ENCODE measurements at places on chromosomes 16 and 17.
A peak's percentile ranks its signal among the peaks of the same experiment; 100 is the strongest.

DNA sequence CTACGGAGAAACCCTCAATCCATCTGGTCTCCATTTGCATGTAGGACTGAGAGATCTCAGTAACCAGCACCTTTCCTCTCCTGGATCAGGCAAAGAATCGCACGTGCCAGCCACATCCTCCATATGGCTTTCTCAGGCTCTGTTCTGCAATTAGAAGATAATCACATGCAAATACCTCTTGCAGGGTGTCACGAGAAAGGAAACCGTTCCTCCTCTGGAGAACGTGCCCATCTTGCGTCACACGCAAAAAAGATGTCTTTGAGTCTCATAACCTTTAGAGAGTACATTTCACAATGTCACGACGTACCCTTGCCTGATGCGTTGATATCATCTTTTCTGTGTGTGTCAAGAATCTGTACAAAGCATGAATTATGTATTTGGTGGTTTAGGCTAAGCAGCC lies 36.2 kb upstream of the DNAH17 start:
- DNase-seq, result no peak

GRCh38 chr17:57338257-57338914 lies 82.1 kb downstream of the MSI2 start:
- no peak for DNase-seq

- no peak for DNase-seq
Observed at GRCh38 chr16:81832801-81833547, 53.9 kb downstream of the PLCG2 start.

DNA sequence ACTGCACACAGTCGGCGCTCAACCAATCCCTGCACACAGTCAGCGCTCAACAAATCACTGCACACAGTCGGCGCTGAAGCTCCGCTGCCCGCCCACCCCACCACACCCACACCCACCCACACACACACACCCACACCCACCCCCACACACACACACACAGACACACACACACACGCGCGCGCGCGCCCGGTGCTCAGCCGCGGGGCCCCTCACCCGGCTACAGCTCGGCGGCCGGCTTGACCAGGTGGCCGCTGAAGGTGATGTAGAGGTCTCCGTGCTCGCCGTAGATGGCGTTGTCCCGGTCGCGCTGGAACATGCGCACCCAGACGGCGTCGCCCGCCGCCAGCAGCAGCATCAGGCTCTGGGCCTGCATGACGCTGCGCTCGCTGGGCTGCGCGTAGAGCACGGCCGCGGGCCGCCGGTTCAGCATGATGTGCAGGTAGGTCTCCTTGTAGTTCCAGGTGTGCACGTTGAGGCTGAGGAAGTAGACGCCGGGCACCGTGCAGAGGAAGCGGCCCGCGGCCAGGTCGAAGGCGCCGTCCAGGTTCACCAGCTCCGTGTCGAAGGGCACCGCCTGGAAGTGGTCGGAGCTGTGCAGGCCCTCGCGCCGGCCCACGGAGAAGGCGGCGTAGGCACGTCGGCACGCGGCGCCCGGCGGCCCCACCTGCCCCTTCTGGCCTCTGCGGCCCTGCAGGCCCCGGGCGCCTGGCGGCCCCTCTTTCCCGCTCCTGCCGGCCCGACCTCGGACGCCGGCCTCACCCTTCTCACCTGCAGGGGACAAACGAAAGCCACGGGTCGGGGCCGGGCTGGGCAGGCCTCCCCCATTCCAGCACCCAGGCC lies 2.5 kb downstream of the C1QTNF8 start:
- DNase-seq, result no peak

GRCh38 chr16:26550111-26550610 lies 516.6 kb upstream of the C16orf82 start:
- DNase-seq, result no peak

GRCh38 chr17:49779739-49780231 lies 8.7 kb upstream of the KAT7 start:
- peak; percentile 34 for DNase-seq

- DNase-seq, result no peak
Observed at GRCh38 chr17:4913994-4914393, 11.1 kb upstream of the CHRNE start.

- no peak for DNase-seq
Observed at GRCh38 chr16:12468552-12468951, 335.1 kb downstream of the CPPED1 start.

- no peak for DNase-seq
Observed at GRCh38 chr17:8004899-8005298, 2.5 kb downstream of the GUCY2D start.

- no peak for DNase-seq
Observed at GRCh38 chr17:81402530-81402941, 7.3 kb downstream of the BAHCC1 start.

GRCh38 chr16:84193480-84193879 lies 2.5 kb downstream of the ADAD2 start:
- DNase-seq, result no peak

GRCh38 chr17:28008513-28008912 lies 34.0 kb upstream of the NLK start:
- no peak for DNase-seq

DNA sequence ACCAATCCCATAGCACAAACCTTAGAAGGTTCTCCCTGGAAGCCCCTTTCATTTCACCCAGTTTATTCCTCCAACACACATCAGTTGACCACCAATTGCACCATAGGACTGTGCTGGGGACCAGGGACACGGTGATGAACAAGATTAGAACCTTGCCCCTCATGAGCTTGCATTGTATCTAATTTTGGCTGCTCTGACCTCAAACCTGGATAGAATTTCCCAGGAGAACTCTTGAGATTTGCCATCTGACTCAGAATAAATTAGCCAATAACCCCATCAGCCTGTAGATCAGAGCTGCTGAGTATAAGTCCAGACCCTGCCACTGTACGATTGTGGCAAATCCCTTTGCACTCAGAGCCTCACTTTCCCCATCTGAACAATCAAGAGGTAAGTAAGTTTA lies 52.1 kb downstream of the CDH11 start:
- DNase-seq, result no peak

DNA sequence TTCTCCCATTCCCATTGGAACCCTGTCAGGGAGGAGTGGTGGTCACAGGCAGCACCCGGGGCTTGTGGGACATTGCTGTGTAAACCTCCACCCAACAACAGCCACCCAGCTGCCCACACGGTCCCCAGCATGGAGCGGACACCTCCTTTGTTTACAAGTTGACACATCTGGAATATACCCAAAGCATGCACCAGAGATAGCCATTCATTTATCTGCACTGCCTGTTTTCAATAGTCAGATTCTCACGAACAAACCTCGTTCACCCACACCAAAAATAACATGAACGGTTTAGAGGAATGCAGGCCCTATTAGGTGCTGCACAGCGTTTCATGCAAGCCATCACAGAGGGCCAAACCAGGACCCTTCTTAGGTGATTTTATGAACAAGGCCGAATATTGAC lies 244.8 kb downstream of the FOXL1 start:
- DNase-seq, result no peak

DNA sequence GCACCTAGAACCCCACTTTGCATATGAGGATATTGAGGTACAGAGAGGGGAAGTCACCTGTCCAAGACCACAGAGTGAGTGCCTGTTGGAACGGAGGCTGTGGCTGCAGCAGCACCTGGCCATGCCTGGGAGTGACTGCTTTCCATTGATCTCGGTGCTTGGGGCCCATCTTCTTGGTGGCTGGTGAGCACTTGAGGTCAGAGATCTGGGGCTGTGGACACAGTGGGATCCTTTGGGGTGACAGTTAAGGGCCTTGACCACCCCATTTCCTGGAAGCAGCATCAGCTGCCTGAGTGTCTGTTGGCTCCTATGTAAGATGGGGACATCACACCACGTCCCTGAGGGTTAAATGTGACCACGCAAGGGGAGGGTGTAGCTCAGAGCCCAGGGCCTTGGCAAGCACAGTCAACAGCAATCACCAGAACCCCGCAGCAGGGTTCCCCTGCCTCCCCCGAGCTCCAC lies 111.7 kb downstream of the IRF8 start:
- DNase-seq, result no peak

DNA sequence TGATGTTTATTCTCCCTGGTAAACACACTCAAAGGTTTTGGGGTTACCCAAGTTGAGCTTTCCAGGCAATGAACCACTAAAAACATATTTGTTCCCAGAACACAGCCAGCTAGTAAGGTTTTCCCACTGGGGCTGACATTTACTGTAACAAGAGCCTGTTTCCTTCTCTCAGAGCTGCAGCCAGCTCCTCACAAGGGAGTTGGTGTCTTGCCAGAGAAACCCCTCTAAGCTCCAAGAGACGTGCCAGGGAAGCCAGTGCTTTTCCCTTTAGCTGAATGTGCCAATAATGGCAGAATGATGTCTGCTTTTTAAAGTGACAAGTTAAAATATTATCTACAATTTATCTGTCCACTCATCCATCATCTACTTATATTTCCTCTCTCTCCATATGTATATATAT lies 170.8 kb upstream of the RBFOX1 start:
- no peak for DNase-seq

- DNase-seq, result no peak
Observed at GRCh38 chr17:60602871-60603270, 2.9 kb downstream of the PPM1D start.

- DNase-seq, result no peak
Observed at GRCh38 chr17:17455173-17455572, 21.6 kb upstream of the MED9 start.

GRCh38 chr16:8048433-8048832 lies 541.9 kb downstream of the TMEM114 start:
- no peak for DNase-seq

DNA sequence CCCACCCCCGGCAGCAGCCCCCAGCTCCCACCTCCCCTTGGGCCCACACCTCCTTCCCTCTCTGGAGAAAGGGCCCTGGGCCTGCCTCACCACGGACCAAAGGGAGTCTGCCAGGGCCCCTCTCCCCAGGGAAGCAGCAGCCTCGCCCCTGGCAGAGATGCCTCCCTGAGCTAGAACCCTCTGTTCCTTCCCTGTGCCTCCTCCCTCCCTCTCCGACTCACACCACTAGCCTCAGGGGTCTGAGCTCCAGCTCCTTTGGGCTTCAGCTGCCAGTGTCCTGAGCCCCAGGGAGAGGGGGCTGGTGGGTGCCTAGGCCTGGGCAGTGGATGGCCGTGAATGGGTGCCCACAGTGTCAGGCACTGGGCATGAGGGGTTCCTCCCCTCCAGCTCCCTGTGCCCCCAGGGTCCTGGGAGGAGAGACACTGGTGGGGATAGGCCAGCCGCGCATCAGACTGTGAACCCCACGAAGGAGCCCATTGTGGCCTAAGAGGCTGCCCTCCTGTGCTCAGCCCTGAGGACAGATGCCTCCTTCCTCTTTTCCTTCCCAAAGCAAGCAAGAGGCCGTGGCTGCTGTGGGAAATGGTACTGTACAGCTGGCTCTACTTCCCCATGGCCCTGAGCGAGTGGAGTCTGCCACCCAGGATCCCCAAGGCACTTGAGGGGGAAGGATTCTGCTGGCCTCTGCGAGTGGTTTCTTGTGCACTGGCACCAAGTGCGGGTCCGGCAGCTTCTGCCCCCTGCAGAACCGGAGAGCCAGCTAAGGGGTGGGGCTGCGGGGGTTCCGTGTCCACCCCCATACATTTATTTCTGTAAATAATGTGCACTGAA lies 20.7 kb downstream of the MMP15 start:
- no peak for DNase-seq

- no peak for DNase-seq
Observed at GRCh38 chr16:3009568-3010390, 2.9 kb upstream of the CLDN9 start.

- DNase-seq, result peak; percentile 19
Observed at GRCh38 chr17:30290696-30291542, 825 bp downstream of the BLMH start.

GRCh38 chr17:17922070-17922614 lies 50.1 kb downstream of the TOM1L2 start:
- DNase-seq, result no peak

GRCh38 chr16:48101069-48101674 lies 54.6 kb downstream of the ABCC12 start:
- DNase-seq, result peak; percentile 59

GRCh38 chr17:82835766-82836512 lies 3.9 kb downstream of the ZNF750 start:
- no peak for DNase-seq

DNA sequence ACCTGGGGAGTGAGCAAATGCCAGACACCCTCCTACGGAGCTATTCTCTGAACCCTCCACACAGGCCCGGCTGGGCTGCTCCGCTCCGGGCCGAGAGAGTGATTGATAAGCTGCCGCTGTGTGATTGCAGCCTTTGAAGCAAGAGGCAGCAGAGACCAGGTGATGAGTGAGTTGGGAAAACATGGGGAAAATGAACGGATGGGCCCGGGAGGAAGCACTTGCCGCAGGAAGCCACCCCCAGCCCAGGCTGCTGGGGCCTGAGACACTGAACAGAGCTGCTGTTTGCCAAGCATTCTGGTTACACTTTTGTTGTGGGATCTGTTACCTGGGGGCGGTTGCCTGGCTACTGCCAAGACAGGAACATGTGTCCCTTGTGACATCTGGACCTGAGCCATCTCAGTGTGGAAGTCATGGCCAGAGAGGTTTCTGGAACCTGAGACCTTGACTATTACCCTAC lies 46.4 kb upstream of the KLHDC4 start:
- DNase-seq, result peak; percentile 12

GRCh38 chr16:10571354-10571753 lies 9.0 kb downstream of the EMP2 start:
- no peak for DNase-seq

DNA sequence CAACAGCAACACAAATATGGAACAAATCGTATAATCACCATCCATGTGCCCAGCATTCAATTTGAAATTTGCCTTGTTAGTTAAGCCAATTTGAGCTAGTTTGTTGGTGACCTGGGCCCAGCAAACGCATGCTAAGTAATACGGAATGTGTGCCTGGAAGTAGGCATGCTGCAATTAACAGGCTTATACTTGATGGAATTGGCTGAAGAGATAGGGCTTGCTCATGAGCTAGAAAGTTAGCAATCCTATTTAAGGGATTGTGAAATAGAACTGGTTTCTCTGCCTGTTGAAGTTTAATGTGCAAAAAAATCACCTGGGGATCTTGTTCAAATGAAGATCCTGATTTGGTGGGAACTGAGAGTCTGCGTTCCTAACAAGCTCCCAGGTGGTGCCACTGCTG lies 8.5 kb upstream of the LPO start:
- DNase-seq, result no peak

DNA sequence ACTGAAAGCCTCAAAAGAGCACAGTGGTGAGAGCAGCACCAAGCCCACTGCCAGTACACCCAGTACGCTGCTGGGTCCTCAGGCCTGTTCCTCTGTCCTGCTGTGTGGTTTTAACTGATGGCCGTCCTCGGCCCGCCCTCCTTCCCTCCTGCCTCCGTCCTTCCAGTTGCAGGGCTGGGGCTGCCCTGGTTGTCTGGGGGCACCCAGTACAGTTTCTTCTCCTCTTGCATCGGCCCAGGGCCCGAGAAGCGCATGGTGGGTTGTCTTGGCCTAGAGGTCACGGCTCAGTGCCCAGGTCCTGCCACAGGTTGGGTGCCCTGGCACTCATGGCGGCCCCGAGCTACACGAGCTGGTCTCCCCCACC lies 70.8 kb upstream of the KCTD5 start:
- DNase-seq, result no peak

- no peak for DNase-seq
Observed at GRCh38 chr17:27336184-27336583, 42.3 kb downstream of the WSB1 start.

GRCh38 chr16:11056090-11056992 lies 112.0 kb downstream of the CLEC16A start:
- DNase-seq, result no peak

Measured in NCI-H1092 treated with DMSO at 0.1 percent for 48 hours (cell line).